ENCODE measurements at places on chromosomes 13 and 19.
A peak's percentile ranks its signal among the peaks of the same experiment; 100 is the strongest.

- DNase-seq, result no peak
Measured at GRCh38 chr19:38944981-38945506, 14.3 kb downstream of the MRPS12 start.

GRCh38 chr19:49085868-49086232, 599 bp downstream of the SNRNP70 start:
- DNase-seq, result no peak

- DNase-seq, result no peak
Measured at GRCh38 chr13:109152941-109153340, 523.5 kb downstream of the MYO16 start.

- DNase-seq, result no peak
Measured at GRCh38 chr19:45469945-45470761, 2.4 kb downstream of the FOSB start.

DNA sequence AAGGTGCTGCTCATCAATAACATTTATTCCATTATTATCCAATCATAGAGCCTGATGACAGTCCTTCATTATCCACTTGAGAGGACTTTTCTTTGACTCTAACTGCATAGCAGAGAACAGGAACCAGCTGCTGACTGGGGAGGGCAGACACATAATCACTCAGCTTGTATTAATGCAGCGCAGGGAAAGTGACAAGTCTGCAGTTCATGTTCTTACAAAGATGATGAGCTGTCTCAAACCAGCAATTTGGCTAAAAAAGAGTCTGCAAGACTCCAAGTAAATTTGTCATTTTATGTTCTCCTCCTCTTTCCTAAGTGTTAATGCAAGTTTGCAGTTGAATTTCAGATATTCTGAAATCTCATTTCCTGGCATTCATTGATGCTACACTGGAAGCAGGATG, 40.0 kb upstream of the CBY2 start:
- DNase-seq, result no peak

DNA sequence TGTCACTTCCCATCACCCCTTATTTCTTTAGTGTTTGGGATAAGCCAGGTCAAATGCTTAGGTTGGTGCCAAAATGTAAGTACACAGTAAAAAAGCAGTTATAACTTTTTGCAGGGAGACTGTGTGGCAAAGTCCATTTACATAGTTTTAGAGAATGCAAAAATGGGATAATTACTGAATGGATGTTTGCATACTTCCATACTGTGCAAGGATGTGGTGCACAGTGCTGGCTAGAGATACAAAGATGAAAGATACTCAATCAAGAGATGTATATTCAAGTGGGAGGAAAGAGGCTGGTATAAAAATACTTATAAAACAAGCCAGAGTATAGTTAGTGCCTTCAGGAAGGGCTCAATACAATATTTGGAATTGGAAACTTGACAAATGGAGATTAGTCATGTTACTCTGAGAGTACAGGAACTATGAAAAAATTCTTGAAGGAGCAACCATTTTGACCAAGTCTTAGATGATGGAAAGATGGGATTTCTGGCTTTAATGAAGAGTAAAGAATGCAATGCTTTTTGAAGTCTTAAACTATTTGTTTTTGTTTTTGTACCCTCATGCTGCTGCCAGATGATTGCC, 8.0 kb downstream of the PDS5B start:
- no peak for DNase-seq

DNA sequence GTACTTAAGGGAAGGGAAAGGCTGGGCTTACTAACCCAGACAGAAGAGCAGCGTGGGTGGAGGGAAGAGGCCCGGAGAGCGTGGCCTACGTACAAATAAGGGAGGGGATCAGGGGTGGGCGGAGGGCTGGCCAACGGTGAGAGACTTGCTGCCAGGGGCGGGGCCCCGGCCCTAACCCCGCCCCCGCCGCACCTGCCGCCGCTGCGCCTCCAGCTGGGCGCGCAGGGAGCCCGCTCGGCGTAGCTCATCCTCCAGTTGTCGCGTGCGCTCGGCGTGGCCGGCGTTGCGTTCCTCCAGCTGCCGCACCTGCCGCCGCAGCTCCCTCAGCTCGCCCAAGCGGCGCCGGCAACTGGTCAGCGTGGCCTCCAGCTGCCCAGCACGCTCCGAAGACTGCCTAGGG, 5.7 kb downstream of the HOOK2 start:
- no peak for DNase-seq

GRCh38 chr19:40155749-40156265, 35.4 kb upstream of the MAP3K10 start:
- no peak for DNase-seq

DNA sequence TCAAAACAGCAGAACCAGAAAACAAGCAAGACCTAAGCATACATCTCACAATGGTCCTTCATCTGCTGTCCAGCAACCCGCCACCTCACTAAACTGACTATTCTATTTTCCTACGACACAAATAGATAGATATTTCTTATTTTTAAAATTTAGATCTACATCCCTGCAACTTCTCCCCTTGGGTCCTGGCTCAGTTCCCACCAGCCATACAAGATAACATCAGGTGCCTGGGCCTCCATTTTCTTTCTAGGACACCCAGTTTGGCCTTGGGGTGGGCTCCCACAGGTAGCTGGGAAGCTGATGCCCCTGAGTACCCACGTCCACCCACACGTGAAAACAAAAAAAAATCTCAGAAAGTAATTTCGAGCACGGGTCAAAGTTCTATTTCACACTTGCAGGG, 47.6 kb downstream of the TGDS start:
- DNase-seq, result no peak

DNA sequence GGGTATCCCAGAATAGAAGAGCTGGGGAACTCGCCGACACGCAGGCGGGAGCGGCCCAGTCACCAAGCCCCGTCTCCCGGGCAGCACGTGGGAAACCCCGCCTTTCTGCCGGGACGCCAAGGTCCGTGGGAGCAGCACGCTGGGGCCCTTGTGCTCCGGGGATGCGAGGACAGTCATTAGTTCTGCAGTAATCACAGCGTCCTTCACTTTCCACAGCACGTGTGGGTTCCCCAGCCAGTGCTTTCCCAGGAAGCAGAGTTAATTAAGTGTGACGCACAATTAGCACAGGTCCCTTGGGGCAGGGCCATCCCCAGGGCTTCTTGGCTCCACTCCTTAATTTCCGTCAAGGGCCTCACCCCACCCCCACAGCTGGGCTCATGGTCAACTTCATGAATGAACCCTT, 64.3 kb upstream of the C13orf46 start:
- peak; percentile 60 for DNase-seq

- DNase-seq, result peak; percentile 69
Measured at GRCh38 chr13:95642028-95642621, 2.4 kb downstream of the DZIP1 start.

- DNase-seq, result peak; percentile 75
Measured at GRCh38 chr19:4066176-4066606, 508 bp downstream of the ZBTB7A start.

- no peak for DNase-seq
Measured at GRCh38 chr19:1554968-1555367, 13.2 kb downstream of the MEX3D start.
